Posterior vena cava (tissue), 2 donors: ENCODE measurements at places on chromosomes 5 and 9.

DNA sequence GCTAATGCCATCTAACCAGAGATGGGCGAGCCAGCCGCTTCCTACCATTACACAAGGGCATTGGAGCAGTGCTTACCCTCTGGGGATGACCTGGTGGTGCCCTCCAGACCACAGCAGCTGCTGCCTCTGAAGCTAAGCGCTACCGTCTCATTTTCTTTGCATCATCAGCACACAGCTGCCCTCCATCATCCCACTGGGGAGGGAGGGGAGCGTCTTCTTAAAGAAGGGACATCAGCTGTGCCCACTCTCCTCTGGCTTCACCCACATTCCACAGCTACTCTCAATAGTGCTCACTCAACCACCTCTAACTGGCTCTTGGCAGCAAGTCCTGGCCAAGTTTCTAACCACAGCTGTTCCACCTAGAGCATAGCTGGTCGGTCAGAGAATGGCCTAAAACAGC, 503.4 kb downstream of the NFIB start:
- DNase-seq = no peak

GRCh38 chr5:85249204-85249603, 864.5 kb upstream of the EDIL3 start:
- DNase-seq = no peak

- DNase-seq = no peak
These were observed 6.8 kb downstream of the ABCA1 start for GRCh38 chr9:104921067-104921741.

DNA sequence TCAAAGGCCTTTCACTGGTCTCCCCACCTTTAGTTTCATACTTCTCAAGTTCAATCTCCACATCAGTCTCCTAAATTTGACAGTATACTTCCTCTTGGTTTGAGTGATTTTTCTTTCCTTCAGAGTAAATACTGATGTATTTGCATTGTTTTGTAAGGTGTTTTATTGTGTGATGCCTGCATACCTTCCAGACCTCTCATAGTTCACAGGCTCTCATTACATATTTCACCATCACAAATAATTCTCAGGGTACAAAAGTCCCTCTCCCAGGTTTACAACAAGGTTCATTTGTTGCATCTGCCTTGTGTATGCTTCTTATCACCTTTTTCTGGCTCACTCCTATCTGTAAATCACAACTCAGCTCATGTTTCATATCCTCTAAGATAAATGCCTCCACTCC, 22.2 kb upstream of the TUSC1 start:
- DNase-seq = no peak

GRCh38 chr5:164748861-164749260, 1243.4 kb downstream of the MAT2B start:
- no peak for DNase-seq
